ENCODE measurements at places on chromosomes 1 and 21.
A peak's percentile ranks its signal among the peaks of the same experiment; 100 is the strongest.

DNA sequence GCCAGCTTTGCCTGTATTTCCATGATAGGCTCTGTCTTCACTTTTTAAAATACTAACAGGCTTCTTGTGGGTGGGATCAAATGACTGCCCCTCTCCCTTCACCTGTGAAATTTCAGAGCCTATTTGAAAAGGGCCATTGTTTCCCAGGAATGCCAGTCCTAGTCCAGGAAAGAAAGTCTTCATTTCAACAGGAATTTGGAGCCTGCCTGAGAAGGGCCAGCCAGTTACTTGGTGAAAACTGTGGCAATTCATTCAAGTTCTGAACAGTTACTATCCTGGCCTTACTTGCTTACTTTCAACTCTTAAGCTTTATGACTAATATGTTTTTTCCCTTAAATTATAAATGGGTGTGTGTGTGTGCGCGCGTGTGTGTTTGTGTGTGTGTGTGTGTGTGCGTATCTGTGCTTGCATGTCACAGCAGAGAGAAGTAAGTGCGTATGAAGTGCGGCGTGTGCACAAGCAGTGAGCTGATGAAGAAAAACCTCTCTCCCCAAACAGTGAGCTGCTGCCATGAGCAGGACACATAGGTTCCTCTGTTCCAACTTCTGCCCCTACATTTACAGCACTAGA, 67.5 kb upstream of the RNPC3 start:
- no peak for DNase-seq

- no peak for DNase-seq
Observed at GRCh38 chr1:19202396-19202795, 7.7 kb downstream of the UBR4 start.

GRCh38 chr1:44682883-44683265, 8.4 kb downstream of the ARMH1 start:
- DNase-seq = no peak

GRCh38 chr1:93758842-93759515, 77.3 kb upstream of the BCAR3 start:
- DNase-seq = no peak

GRCh38 chr1:245260110-245260882, 105.5 kb downstream of the KIF26B start:
- no peak for DNase-seq

DNA sequence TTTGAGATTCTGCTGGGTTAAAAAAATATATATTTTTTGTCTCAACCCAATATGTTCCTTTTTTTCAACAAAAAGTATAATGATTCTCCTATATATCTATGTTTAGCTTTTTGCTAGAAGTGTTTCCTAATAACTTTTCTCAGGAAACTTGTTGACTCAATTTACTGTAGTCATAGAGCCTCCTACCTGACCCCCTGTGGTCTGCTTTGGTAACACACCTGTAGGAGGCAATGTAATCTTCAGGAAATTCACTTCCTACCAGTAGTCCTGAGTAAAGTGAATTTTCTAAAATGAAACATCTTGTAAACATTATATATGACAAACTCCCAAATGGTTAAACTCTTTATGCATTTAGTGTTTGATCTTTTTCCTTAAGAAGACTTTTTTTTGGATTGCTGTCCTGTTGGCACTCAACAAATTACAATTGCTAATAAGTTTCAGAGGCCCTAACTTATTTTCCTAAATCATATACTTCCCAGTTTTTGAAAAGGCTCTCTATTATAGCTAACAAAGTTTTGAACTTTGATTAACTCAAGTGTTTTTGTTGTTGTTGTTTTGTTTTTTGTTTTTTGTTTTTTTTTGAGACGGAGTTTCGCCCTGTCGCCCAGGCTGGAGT, 118.3 kb downstream of the OLFML2B start:
- peak; percentile 10 for DNase-seq

- DNase-seq = no peak
Observed at GRCh38 chr1:2352897-2353550, 38.3 kb downstream of the MORN1 start.

DNA sequence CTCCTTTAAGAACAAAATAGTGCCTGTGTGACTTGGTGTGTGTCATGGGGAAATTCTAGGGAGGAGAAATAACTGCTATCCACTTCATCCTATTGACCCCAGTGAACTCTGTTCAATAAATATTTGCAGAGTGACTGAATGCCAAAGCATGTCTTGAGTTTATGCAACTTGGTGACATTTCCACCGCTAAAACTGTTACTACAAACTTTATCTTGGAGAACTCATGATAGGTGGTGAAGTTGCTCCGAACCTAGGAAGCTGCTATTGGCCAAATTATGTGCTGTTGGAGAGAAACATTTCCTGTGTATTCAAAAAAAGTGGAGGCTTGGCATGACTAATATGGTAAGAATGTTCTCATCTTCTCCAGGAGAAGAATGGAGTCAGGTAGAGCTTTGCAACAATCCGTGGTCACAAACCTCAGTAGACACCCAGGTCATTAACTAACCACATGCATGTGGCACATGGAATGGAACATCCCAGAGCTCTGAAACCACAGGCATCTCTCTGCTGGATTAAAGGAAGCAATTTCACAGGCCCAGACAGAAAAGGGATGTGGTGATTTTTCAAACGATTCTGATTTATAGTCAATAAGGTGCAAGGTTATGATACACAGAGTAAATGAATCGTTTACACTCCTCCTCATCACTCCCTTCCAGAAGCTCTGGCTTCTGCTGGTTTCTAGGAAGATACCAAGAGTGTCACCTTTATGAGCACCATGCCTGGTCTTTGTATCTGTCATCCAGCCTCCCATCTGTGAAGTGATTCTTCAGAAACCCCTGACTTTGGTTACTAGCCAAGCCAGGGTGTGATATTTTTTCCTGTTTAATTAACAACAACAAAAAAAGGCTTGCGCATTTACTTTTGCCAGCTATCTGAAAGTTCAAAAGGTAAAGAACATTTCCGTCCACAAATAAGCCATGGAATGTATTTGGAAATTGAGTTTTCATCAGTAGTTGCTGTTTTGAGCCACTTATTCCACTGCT, 361.1 kb downstream of the TGFB2 start:
- no peak for DNase-seq

DNA sequence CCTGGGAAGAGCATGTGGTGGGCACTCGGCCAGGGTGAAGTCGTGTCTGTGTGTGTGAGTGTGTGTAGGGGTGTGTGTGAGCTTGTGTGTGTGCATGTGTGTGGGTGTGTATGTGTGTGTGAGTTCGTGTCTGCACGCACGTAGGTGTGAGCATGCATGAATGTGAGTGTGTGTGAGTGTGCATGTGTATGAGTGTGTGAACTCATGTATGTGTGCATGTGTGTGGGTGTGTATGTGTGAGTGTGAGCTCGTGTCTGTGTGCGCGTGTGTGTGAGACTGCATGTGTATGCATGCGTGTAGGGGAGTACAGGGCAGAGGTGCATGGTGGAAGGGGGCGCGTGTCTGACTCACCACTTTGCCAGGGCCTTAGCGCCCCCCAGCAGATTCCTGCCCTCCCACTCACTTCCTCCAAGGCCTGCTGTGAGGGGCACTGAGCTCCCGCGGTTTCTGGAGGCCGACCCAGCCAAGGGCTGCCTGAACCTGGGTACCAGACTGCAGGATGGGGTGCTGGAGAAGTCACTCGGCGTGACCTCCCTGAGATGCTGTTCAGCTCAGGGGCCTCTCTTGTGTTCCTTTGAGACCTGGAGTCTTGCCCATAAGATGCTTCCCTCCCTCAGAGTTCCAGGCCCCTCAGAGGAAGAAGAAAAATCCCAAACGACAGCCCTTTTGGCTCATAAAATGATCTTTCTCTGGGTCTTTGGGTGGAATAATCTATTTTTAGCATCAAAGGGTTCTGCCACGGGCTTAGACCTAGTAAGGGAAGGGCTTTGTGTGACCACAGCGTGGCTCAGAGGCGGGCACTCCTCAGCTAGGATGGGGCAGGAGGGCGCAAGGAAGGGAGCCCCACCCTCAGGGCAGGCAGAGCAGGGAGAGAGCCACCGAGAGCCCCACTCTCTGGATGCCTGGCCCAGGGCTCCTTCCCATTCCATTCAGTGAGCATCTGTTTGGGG, 41.1 kb upstream of the RUNX3 start:
- no peak for DNase-seq

- DNase-seq = peak; percentile 24
Observed at GRCh38 chr1:46466477-46467182, 23.0 kb upstream of the DMBX1 start.

DNA sequence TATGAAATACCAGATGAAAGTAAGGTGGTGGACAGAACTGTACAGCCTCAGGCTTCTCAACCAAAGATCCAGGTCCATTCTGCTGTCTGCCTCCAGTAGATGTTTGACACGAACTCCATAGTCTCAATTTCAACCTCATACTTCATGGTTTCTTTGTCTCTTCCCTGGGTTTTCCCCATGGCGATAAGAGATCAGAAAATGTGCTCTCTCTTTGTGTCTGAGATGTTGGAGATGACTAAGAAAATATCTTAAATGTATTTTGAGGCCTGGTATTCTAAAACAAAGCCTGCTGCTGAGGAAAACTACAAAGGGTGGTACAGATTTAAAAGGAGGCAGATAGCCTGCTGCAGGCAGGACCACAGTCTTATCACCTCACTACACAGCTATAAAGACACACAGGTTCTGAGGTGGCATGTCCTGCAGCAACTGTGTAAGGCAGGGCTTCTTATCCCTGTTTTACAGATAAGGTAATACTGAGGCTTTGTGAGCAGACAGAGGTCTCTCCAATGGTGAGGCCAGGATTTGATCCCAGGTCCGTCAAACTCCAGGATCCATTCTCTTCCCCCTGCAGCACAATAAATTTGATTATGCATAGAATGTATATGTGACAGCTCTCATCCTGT, 40.0 kb upstream of the CACNA1E start:
- no peak for DNase-seq

DNA sequence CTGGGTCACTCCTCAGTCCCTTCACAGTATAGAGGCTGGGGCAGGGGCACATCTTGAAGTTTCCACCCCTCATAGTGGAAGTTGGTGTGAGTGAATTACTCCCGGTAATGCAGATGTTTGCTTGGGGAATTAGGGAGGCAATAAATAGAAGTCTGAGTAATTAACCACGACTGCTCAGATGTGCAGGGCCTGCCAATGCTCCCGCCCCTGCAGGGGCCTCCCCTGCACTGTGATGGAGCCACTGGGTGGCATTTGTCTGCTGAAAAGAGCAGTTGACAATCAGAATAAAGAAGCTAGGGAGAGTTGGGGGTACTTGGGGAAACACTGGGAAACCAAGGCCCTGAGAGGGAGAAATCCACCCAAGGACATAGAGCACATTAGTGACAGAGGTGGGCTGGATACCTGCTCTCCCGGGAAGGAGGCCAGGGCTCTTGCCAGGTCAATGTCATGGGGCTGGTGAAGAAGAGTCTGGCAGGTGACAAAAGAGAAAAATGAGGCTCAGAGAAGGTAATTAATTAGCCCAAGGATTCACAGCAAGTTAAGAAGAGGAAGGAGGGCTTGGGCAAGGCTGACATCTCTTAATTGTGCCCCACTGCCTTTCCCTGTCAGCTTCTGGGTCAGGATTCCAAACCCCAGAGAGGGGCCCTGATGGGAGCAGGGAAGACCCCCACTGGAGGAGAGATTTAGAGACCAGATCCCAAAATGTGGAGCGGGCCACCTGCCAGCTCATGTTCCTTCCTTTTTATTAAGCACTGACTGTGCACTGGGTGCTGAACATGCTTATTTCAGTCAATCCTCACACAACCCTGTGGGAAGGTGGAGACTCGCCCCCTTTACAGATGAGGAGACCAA, 436.2 kb downstream of the MATN1 start:
- no peak for DNase-seq

DNA sequence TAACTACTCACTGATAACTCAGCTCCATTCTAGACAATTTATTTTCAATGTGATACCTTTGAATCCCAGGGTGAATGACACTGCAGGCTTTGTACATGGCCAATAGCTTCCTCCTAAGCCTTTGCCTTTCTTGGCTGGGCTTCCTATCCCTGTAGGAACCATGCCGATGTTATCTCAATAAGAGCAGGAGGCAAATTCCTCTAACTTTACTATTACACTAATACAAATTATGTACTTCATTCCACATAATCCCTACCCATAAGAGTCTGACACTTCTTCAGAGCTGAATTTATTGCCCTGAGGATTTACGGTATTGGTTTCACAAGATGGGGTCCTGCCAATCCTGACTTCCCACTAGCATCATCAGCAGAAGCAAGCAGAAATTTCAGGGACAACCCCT, 14.0 kb downstream of the TGFBR3 start:
- no peak for DNase-seq

DNA sequence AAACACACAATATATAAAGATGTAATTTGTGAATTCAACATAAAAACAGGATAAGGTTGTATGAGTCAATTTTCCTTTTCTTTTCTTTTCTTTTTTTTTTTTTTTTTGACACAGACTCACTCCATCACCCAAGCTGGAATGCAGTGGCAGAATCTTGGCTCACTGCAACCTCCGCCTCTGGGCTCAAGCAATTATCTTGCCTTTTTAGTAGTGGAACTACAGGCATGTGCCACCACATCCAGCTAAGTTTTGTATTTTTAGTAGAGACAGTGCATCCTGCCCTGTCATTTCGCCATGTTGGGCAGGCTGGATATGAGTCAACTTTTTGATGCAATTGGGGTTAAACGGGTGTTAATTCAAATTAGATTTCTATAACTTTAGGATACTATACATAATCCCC, 10.3 kb upstream of the SPRR2B start:
- no peak for DNase-seq

- DNase-seq = no peak
Observed at GRCh38 chr1:65056866-65057265, 90.5 kb upstream of the JAK1 start.

DNA sequence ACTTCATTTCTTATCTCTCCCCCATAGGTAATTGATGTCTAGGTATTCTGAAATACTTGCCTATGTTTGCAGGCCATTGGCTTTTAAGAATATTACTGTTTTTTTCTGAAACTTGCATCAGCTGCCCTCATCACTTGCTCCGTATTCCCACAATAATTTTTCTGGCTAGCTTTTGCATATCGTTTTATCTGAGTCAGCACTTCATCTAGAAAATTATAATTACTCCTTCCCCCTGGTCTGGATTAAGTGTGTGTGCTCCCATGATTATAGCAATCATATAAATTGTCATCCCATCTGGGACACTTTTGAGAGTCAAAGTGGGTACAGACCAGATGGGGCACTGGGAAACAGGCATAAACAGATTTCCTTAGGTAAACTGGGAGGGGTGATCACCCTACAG, 583.2 kb upstream of the B3GALT2 start:
- DNase-seq = no peak

GRCh38 chr1:41906943-41907342, 11.8 kb downstream of the HIVEP3 start:
- no peak for DNase-seq

DNA sequence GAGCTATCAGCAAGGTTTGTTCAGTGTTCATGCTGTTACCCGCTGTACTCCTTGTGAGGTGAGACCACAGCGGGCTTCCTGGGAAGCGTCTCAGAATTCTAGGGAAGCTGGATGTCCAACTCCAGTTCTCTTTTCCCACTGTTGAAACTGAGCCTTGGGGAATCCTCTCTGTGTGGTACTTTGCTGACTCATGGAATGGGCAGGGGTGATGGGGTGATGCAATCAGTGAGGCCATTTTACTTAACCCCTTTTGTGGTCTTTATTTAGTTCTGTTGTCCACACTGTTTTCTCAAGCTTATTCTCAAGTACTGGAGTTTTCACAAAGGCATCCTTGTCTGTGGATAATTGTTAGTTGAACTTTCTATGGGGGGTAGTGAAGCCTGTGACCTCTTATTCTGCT, 42.6 kb downstream of the ACKR1 start:
- no peak for DNase-seq
